ENCODE measurements at places on chromosomes 1 and 21.

GRCh38 chr1:179953974-179954492 lies 577 bp upstream of the CEP350 start:
- DNase-seq: no peak

DNA sequence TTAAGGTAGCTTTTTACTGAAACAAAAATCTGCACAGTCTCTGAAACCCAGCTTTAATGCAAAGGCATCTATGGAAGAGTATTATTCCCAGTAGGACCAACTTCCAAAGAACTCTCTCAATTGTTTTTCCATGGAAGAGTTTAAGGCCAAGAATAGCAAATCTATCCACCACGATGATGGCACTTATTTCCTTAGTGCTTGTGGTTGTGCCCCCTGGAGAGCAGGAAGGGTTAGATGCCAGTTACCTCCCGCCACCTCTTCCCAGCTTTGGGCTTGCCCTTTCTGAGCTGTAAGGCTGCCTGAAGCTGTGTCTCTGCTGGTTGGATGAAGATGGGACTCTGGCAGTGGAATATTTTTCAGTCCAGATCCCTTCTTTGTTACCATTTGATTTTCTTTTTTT lies 4.8 kb upstream of the ATP1A1 start:
- DNase-seq: no peak

DNA sequence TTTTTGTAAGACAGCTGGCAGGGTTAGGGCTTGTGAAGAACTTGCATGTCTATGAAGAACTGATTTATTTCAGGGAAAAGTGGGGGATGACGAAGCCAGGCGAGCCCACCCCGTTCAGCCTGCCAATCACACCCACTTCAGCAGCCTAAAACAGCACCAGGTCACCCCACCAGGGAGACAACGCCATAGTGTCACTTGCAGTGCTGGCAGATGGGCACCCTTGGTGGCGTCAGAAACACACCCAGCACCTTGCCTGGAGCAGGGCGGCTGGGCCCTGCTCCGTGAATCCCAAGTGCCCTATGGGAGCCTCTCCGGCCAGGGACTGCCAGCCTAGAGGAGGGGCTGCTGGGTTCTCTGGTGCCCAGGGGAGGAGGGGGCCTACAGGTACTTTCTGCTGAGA lies 5.0 kb upstream of the NADK start:
- DNase-seq: no peak

- DNase-seq: no peak
Observed at GRCh38 chr1:27285274-27285660, 36.7 kb upstream of the TMEM222 start.

DNA sequence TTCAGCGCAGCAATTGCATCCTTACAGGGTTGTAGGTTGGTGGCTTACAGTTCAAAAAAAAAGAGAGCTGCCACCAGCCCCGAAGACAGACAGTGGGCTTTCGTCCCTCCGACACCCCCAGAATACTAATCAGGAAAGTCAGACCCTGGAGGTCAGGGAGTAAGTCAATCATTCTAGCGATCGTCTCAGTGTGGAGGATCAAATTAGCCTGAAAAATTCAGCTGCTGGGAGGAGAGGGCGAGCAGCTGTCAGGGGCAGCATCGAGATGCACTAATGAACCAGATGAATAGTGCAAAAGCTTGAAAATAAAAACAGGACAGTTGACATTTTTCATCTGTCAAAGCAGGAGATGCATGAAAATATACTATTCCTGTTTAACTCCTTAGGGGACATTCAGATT lies 138.4 kb downstream of the NEK7 start:
- DNase-seq: no peak

DNA sequence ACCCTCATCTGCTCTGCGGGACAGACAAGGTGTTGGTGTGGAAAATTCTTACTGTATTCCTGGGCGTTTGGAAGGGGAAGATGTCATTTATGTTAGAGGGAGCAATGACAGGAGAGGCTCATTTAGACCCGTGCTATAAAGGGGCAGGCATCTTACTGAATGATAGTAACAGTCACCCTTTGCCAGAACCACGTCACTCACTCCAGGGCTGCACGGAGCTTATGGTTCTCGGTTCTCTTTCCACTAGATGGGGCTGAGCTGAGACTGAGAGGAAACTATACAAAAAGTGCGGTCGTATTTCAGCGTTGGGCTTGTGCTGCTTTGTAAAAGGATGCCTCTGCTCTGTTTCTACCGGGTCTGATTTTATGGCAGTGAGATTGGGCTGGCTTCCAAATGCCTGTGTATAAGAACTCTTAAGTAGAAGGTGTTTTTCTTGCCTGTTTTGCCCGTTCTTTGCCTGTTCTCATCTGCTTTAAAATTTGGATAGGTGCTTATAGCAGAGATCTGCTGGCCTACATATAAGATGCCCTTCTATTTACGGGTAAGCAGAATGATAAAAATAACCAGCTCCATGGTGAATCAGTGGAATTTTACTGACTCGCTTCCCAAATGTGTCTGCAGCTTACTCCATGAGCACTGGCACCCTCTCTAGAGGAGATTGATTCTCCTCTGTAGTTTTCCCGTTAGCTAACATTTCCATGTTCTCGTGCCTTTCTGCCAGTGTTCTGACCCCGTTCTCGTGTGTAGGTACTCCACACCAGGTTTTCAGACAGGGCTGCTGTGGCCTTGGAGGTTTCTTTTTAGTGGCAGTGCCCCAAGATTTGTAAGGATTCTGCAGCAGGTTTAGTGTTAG lies 55.9 kb downstream of the MRPS6 start:
- peak; percentile 31 for DNase-seq

DNA sequence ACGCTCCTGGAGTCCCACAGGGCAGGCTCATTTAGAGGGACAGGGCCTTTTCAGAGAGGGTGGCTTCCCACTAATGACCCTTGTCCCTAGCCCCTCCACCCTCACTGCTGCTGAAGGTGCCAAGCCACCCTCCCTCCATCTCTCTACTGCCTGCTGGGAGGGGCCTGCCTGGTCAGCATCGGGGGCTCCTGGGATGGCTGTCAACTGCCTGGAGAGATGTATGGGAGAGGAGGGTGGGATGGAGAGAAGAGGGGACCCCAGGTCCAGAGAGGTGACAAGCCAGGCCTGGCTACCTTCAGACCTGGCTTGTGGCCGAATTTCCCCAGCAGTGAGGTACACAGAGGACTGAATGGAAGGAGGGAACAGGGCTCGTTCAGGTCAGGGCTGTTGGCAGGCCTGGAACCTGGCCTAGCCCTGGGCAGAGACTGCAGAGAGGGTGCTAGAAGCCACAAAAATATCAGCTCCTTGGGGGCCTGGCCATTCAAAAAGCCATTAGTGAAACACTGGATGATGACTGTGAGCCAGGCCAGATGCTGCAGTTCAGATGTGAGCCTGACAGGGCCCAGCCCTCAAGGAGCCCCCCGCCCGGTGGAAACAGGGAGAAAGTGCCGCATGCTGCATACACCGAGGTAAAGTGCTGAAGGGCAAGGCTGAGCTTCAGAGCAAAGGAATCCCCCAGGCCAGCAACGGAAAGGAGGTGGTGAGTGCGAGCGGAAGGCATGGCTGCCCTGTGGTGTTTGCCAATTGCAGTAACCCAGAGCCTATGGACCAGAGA lies 20.0 kb downstream of the MMEL1 start:
- DNase-seq: no peak

- no peak for DNase-seq
Observed at GRCh38 chr1:38381256-38381655, 334.7 kb upstream of the POU3F1 start.

DNA sequence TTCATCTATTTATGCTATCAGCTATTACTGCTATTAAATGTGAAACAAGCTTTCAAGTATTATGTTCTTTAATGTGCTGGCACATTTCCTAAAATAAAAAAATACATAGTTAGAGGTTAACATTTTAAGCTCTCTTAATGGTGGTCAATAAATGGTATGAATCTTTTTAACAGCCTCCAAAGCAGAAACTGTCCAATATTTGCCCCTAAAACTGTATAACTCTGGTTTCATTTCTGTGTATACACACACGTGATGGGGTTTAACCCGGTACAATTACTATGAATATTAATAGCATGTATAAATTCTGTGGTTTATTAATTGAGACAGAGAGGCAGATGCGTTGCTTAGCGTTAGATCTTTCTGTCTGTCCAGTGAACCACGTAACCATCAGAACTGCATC lies 2.2 kb downstream of the ESRRG start:
- no peak for DNase-seq

- DNase-seq: no peak
Observed at GRCh38 chr21:32320059-32320458, 21.4 kb downstream of the MRAP start.

DNA sequence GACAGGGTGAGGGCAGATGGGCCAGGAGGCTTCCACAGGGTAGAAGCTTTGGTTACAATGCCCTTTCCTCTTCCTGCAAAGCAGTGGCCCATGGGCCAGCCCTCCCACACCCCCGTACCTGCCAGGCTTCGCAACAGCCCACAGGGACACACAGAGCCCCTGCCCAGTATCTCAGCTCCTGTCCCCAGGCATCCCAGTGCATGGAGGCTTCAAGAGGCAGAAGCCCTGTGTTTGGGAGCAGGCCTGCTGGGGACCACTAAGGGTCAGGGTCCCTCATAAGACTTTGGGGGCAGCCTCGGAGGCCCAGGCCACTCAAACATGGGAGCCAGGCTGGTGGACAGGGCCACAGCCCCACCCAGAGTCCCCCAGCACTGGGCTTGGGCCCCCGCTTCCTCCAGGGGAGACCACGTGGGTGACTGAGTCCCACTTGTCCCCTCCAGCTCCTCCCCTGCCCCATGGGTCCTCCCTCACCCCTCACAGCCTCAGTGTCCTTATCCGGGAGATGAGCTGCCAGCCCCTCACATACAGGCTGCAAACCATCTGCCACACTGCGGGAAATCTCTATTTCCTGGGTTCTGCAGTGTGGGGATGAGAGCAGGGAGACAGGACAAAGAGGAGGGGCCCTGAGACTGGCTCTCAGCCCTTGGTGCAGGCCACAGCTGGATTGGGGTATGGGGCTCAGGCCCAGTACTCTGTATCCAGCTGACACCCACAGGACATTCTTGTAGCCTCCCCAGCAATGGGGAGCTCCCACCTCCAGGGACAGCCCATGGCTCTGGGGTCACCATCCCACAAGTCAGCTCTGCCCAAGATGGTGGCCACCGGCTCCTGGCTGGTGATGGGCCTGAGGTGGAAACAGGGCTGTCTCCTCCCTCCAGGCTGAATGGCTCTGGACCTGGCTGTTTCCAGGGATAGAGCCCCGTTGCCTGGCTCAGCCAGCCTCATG lies 50.7 kb downstream of the WNT9A start:
- DNase-seq: no peak

- no peak for DNase-seq
Observed at GRCh38 chr1:175376194-175376593, 183.6 kb upstream of the KIAA0040 start.

DNA sequence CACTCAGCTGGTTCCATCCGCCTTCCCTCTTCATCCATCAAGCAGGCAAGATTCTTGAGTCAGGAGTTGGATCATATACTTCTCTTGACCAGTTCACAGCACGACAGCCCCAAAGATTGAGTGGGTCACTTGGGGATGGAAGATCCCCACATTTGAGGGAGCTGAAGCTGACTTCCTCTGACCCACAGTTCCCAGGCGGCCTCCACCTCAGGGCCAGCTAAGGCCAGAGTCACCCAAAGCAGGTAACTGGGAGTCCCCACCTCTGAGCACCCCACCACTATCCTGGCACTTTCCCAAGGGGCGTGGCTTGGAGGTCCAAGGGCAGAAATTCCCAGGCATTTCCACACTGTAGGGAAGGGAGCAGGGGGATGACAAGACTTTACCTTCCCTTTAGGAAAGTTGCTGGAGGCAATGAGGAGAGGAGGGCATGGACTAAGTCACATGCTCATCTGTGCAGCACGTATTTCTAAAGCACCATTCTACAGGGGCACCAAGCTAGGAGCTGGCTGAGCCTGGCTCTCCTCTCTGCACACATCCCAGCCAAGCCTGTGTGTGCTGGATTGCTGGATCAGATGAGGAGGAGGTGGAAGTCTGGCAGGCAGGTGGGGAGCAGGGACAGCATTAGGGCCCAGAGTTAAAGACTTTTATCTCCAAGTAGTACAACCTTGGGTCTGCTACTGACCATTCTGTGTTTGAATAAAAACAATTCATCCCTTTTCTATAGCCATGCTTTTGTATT lies 1.3 kb upstream of the RD3 start:
- DNase-seq: no peak

DNA sequence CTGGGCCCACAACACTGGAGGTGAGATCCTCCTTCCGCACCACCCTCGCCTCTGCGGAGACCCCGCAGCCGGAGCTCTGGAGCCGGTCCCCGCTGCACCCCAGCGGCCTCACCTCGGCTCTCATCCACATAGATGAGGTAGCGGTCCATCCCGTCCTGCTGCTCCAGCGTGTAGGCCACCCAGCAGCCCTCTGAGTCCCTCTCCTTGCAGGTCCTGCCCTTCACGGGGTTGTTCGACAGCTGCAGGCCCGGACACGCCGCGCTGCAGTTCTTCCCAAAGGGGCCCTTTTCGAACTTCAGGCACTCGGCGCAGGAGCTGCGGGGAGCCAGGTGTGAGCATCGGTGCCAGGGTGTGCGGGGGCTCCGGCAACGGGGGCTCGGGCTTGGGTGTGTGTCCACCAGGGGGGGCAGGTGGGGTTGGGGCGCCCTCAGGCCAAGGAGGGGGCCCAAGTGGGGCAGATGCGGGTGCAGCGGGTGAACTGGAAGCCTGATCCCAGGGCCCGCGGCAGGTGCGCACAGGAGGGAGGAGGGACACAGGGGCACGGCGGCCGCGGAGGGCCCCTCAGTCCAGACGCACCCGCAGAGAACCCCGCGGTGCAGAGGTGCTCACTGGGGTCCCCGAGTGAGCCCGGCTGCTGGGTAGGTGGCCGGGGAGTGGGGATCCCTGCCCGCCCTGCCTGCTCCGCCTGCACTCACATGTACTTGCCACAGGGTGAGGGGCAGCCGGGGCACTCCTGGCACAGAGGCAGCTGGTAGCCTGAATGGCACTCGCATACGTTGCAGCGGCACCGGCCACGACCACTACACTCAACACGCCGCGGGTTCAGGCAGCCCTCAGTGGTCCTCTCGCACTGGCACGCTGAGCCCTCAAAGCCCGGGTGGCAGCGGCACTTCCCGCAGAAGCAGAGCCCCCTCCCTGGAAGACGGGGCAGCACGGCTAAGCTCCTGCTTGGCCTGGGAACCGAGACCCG lies 15.4 kb upstream of the PTTG1IP start:
- no peak for DNase-seq

GRCh38 chr1:185813401-185813979 lies 79.3 kb downstream of the HMCN1 start:
- no peak for DNase-seq

GRCh38 chr1:8317647-8318381 lies at the start of gene SLC45A1:
Gene SLC45A1 (plus strand): TSS chr1:8318114. CDS start chr1:8324330, 6,216 bp downstream.
- peak; percentile 59 for DNase-seq

DNA sequence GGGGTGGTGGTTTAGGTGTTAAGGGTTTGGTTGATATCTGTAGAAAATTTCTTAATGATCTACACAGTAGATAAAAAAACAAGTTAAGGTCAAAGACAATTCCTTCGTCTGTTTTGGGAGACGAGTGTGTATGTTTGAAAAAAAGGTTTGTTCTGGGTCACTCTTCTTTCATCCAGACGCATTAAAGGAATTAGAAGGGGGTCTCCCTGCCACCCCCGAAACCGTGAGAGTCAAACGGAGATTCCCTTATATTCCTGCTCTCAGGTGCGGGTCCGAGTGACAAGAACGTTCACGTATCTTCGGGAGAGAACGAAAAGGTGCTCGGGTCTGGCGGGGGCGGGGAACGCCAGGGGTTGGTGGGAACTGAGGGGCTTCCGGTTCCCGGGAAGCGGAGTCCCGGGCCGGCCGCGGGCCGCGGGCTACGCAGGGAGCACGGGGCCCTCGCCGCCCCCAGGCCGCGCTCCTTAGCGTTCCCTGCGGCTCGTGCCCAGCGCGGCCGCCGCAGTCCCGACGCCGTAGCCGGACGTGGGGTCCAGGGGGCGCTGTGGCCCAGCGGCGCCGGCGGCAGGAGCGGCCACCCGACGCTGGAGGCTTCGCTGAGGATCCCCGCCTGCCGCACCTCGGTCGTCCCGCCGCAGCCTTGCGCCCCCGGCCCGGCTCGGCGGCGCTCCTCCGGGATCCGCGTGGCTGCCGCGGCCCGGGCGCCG lies at the start of gene ZFYVE9:
Gene ZFYVE9 (plus strand): TSS at position 577 of the 707 bp plus-strand sequence. CDS start 91,118 bp downstream, outside the sequence.
- no peak for DNase-seq

All from stimulated activated CD8-positive, alpha-beta memory T cell treated with anti-CD3 and anti-CD28 coated beads, Interleukin-7, amount 100 ng/mL, for 48 hours (primary cell).